ENCODE measurements at places on chromosomes 2 and 18.

GRCh38 chr2:8452979-8453903 is 228.6 kb upstream of the ID2 start:
- no peak for DNase-seq

- DNase-seq = no peak
These were observed 858 bp upstream of the RTP5 start for GRCh38 chr2:241868661-241869081.

- no peak for DNase-seq
These were observed 48.7 kb upstream of the C1GALT1C1L start for GRCh38 chr2:43724728-43725526.

GRCh38 chr2:173572848-173573247 is 218.2 kb downstream of the CDCA7 start:
- DNase-seq = no peak

- no peak for DNase-seq
These were observed 37.0 kb downstream of the PPP4R1 start for GRCh38 chr18:9577361-9577760.

DNA sequence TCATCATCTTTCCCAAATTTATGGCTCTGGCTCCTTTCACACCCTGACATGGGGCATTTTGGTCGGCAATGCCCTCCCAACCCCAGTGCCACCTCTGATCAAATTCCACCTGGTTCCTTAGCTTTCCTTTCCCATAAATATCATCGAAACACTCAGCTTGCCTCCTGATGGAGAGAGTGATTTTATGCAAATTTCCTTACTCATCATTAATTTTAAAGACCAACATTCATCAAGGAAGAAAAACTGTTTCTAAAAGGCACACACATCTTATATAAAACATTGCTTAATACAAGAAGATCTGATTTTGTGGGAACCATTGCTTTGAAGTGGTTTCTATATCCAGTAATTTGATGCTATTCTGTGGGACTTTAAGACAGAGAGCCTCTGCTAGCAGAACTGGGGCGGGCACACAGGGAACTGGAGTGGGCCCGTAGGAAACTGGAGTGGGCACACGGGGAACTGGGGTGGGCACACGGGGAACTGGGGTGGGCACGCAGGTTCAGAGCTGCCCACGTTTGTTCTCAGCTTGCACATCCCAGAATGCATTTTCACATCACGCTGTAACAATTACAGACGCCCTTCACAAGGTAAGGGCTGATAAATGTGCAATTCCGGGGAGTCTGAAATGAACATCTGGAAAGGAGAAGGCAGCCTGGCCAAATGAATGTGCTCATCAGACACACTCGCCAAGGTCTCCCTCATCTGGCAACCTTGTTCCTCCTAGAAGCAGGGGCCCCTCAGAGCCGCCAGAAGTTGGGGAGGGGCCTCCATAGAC is 174.2 kb downstream of the RTP5 start:
- no peak for DNase-seq
